ENCODE measurements at places on chromosomes 5 and 9. TPM values are rescaled to one million over a fixed set of nuclear protein-coding genes. Genes with fewer than 3 reads are reported as not detected.

Gene NCS1
- 1.4 TPM for total RNA-seq

DNA sequence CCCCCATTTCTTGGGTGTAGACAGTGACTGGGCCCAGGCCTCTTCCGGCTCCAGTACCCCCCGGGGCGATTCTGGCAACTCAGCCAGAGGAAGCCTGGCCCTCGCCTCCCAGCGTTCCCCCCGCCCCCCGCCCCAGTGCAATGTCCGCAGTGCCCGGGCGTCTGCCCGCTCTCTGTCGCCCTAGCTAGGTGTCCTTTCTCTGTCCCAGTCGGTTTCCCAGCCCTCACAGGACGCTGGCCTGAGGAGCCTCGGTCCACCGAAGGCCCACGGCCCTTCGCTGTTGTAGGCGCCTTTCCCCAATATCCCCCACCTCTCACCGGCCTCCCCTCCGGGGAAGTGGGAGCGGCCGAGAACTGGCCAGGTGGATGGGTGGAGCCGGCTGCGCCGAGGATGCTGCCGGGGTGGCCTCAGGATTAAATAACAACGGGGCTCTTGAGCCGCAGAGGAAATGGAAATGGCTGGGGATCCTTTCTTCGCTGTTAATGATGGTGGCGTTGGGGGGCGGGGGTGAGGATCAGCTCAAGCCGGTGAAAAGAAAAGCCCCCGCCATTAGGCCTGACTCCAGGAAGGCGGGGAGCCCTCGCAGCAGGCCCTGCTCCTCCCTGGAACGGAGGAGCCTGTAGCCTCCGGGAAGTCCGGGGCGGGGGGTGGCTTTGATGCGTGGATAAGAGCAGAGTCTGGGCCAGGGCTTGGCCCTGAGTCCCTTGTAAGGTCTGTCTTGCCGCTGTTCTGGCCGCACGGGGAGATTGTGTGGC lies 1.1 kb upstream of the SPRY4 start:
- no peak for DNase-seq

DNA sequence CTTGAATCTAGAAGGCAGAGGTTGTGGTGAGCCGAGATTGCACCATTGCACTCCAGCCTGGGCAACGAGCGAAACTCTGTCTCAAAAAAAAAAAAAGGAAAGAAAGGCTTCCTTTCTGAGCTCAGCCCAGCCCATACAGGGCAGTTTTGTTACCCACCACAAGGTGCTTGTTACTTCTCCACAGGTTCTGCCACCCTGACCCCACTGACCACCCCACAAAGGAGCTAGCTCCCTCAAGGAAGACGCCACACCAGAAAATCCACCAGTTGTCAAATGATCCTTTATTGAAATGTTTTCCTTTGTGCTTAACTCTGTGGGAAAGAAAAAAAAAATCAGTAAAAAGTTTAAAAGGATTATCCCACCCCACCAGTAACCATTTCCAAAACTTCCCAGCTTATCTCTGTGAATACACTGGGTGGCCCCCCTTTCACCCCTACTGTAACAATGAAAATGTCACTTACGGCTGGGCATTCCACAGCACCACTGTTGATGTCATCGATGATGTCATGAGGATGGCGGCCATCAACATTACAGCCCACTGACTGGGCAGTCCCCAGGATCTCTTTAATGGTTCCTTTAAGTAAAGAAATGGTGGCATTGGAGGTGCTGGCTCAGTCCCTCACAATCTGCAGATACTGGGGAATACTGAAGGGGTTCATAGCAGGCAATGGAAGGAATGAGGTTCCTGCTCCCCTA lies 3.6 kb downstream of the RPL12 start:
- no peak for DNase-seq

GRCh38 chr9:101925498-101925897 lies 187.1 kb upstream of the GRIN3A start:
- no peak for DNase-seq

GRCh38 chr5:76441101-76441500 lies 38.0 kb downstream of the IQGAP2 start:
- no peak for DNase-seq

Measured in natural killer cell (primary cell).